ENCODE measurements at places on chromosomes 16 and 17. TPM values are rescaled to one million over a fixed set of nuclear protein-coding genes. Genes with fewer than 3 reads are reported as not detected.

GRCh38 chr17:33199571-33200510 lies 93.3 kb downstream of the ASIC2 start:
- H3K27me3 ChIP-seq, result peaks cover 56% of the 10 kb centered on the region
- H3K4me1 ChIP-seq, result no peaks in the 10 kb centered on the region

DNA sequence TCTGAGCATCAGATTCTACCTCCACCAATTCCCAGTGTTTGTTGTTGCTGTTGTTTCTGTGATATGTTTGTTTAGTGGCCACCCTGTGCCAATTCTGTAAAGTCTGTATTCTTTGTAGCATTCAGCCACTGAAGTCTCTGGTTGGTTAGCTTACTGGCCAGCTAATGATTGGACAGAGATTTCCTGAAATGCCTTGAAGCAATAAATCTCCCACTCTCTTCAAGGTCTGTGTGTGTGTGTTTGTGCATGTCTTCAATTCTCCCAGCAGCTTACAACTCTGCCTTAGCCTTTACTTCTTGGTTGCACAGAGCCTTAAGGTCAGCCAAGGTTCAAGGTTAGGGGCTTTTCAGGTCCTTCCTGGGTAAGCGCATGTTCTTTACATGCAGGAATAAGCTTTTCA lies 38.2 kb downstream of the PRPSAP2 start:
- no peak for DNase-seq
- no peaks in the 10 kb centered on the region for H3K27me3 ChIP-seq
- H3K4me1 ChIP-seq, result no peaks in the 10 kb centered on the region
- H3K4me3 ChIP-seq, result no peak overlapping the region
- H3K36me3 ChIP-seq, result peaks cover 14% of the 10 kb centered on the region

MGAT5B gene
- 8.2 TPM for total RNA-seq

- peak overlapping the region; percentile 46 for H3K27ac ChIP-seq
- H3K27me3 ChIP-seq, result no peaks in the 10 kb centered on the region
- H3K4me3 ChIP-seq, result no peak overlapping the region
- H3K36me3 ChIP-seq, result peaks cover 54% of the 10 kb centered on the region
Measured at GRCh38 chr16:66740533-66740932, 10.9 kb downstream of the DYNC1LI2 start.

GRCh38 chr16:75263963-75264445 lies 12.6 kb upstream of the BCAR1 start:
- no peak for DNase-seq
- peaks cover 33% of the 10 kb centered on the region for H3K4me1 ChIP-seq
- no peak overlapping the region for H3K27ac ChIP-seq
- peak overlapping the region; percentile 97 for H3K4me3 ChIP-seq
- H3K36me3 ChIP-seq, result no peaks in the 10 kb centered on the region
- no peaks in the 10 kb centered on the region for H3K27me3 ChIP-seq

DNA sequence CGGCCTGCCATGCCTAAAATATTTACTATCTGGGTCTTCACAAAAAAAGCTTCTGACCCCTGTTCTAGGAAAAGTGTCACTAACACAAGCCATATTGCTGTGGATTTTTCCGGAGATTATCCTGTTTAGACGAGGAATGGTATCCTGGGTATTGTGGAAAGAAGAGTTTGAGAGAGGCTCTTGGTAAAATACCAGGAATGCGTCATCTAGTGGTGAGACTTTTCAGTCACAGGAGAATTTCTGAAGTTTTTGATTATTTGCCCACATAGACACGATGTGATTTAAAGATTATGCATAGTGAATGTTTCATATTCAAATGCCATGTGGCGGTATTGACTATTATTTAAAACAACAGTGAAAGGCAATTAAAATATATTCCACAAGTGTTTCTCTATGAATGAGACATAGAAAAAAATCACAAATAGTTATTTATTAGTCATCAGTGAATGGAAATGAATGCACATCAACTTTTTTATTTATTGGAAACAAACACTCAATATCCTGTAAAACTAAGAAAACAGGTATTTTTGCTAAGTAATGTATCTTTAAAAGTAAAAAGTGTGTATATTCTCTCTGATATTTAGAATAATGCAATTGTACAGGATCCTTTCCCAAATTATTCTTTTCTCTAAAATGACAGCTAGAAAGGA lies 7.8 kb downstream of the KRT28 start:
- no peaks in the 10 kb centered on the region for H3K36me3 ChIP-seq
- H3K4me3 ChIP-seq, result no peak overlapping the region
- no peaks in the 10 kb centered on the region for H3K27me3 ChIP-seq

DNA sequence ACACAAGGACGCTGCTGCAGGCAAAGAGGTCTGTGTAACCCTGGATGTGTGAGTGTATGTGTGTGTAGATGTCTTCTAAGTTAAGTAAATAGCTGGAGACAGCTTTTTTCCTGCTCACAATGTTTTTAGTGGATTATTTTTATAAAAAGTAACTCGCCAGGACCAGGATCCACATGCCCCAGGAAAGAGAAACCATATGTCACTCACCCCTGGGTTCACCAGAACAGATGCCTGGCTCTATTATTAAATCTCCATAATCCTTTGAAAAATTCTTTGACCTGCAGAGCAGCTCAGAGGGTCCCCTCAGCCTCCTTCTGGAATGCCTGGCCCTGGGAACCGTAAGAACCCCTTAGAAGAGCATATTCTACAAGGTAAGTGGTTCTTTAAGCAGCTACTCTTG lies 18.0 kb downstream of the ABCC12 start:
- H3K27me3 ChIP-seq, result no peaks in the 10 kb centered on the region
- H3K4me1 ChIP-seq, result no peaks in the 10 kb centered on the region
- H3K36me3 ChIP-seq, result no peaks in the 10 kb centered on the region
- no peak overlapping the region for H3K4me3 ChIP-seq
- no peak overlapping the region for H3K27ac ChIP-seq

- no peaks in the 10 kb centered on the region for H3K36me3 ChIP-seq
- no peaks in the 10 kb centered on the region for H3K27me3 ChIP-seq
- DNase-seq, result no peak
- peaks cover 24% of the 10 kb centered on the region for H3K4me1 ChIP-seq
- H3K4me3 ChIP-seq, result no peak overlapping the region
- no peak overlapping the region for H3K27ac ChIP-seq
Measured at GRCh38 chr16:49439676-49440075, 66.1 kb downstream of the C16orf78 start.

DNA sequence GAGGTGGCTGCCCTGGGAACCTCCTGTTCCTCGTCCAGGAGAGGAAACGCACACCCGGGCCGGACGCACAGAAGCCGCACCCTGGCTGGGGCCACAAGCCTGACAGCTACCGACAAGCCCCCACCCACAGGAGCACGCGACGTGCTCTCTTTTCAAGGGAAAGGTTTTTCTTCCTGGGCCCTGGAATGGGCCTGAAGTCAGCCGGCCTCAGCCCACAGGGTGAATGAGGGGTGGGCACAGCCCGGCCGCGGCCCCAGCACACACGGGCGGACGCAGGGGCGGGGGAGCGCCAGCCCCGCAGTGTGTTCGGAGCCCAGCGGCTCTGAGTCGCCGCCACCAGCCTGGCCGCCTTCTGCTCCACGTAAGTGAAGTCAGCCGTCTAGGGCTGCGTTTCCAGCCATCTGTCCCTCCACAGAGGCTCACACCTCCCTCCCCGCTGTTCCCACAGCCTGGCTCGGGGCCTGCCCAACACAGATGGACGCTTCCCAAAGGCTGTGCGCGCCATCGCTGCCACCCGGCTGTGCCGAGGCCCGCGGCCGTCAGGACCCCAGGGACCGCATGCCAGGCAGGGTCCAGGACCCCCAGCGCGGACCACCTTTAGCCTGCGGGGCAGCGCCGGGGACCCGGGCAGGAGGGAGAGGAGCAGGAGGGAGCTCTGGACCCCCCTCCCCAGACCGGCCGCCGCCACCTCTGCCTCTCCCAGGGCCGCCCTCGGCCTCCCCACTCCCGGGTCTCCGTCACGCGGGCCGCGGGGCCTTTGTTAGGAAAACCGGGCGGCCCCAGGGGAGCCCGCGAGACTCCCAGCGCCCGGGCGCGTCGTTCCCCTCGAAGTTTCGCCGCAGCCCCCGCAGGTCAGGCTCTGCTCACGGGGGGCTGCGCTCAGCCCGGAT lies 36.8 kb downstream of the CBFA2T3 start:
- H3K27me3 ChIP-seq, result peaks cover 27% of the 10 kb centered on the region
- no peak overlapping the region for H3K27ac ChIP-seq
- H3K36me3 ChIP-seq, result no peaks in the 10 kb centered on the region
- DNase-seq, result peak; percentile 61
- peak overlapping the region; percentile 58 for H3K4me3 ChIP-seq
- no peaks in the 10 kb centered on the region for H3K4me1 ChIP-seq

GRCh38 chr17:9286434-9286833 lies 265.1 kb downstream of the NTN1 start:
- peaks cover 25% of the 10 kb centered on the region for H3K4me1 ChIP-seq
- no peaks in the 10 kb centered on the region for H3K36me3 ChIP-seq
- H3K27me3 ChIP-seq, result no peaks in the 10 kb centered on the region

- no peaks in the 10 kb centered on the region for H3K36me3 ChIP-seq
- peak; percentile 63 for DNase-seq
- peaks cover 35% of the 10 kb centered on the region for H3K4me1 ChIP-seq
- H3K27me3 ChIP-seq, result peaks cover 6% of the 10 kb centered on the region
- H3K4me3 ChIP-seq, result no peak overlapping the region
- no peak overlapping the region for H3K27ac ChIP-seq
Measured at GRCh38 chr16:84141143-84141670, 3.8 kb downstream of the HSDL1 start.

GRCh38 chr17:76670718-76671122 lies 27.2 kb upstream of the ST6GALNAC1 start:
- peak overlapping the region; percentile 72 for H3K27ac ChIP-seq
- H3K27me3 ChIP-seq, result no peaks in the 10 kb centered on the region
- H3K36me3 ChIP-seq, result no peaks in the 10 kb centered on the region
- H3K4me1 ChIP-seq, result peaks cover 14% of the 10 kb centered on the region
- DNase-seq, result no peak

DNA sequence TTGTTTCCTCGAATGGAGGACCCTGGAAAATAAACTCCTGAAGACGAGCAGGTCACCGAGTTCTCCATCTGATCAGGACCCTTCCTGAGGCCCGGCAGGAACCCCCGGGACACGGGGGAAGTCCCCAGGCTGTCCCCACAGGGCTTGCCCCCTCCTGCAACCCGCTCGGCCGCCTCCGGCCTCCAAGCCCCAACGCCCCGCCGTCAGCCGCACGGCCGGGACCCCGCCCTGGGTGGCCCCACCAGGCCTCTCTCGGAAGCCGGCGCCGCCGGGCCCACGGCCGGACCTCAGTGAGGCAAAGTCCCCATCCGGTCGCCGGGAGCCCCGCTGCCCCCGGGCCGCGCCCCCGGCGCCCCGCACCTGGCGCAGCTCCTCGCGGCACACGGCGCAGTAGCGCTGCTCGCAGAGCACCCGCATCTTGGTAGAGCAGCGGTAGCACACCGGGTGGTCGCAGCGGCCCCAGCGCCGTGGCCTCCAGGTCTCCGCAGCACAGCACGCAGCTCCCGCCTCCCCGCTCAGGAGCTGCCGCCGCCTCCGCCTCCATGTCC lies 383 bp downstream of the ZNF598 start:
- H3K27ac ChIP-seq, result 0 out of 2 replicates have a peak overlapping the region, but pooled peaks have one; percentile 45
- no peak for DNase-seq
- H3K36me3 ChIP-seq, result no peaks in the 10 kb centered on the region
- peak overlapping the region; percentile 91 for H3K4me3 ChIP-seq
- H3K27me3 ChIP-seq, result no peaks in the 10 kb centered on the region

SLC6A4 gene
- 0.14 TPM for total RNA-seq

- no peak overlapping the region for H3K27ac ChIP-seq
- H3K4me1 ChIP-seq, result peaks cover 84% of the 10 kb centered on the region
- H3K27me3 ChIP-seq, result peaks cover 90% of the 10 kb centered on the region
- DNase-seq, result peak; percentile 51
- no peaks in the 10 kb centered on the region for H3K36me3 ChIP-seq
- H3K4me3 ChIP-seq, result peak overlapping the region; percentile 85
Measured at GRCh38 chr17:76139801-76140660, 1.0 kb downstream of the FOXJ1 start.

- H3K27me3 ChIP-seq, result no peaks in the 10 kb centered on the region
- H3K4me3 ChIP-seq, result no peak overlapping the region
- DNase-seq, result peak; percentile 61
- no peaks in the 10 kb centered on the region for H3K4me1 ChIP-seq
- H3K27ac ChIP-seq, result no peak overlapping the region
- no peaks in the 10 kb centered on the region for H3K36me3 ChIP-seq
Measured at GRCh38 chr16:81261049-81261648, 22.7 kb downstream of the BCO1 start.

GRCh38 chr17:10724546-10725195 lies 5.2 kb downstream of the TMEM220 start:
- H3K4me1 ChIP-seq, result 0 out of 2 replicates have a peak, but pooled peaks cover 5% of the 10 kb centered on the region
- H3K36me3 ChIP-seq, result no peaks in the 10 kb centered on the region
- H3K27me3 ChIP-seq, result peaks cover 3% of the 10 kb centered on the region
- no peak overlapping the region for H3K4me3 ChIP-seq

PGAP6 gene
- 112 TPM for total RNA-seq

DNA sequence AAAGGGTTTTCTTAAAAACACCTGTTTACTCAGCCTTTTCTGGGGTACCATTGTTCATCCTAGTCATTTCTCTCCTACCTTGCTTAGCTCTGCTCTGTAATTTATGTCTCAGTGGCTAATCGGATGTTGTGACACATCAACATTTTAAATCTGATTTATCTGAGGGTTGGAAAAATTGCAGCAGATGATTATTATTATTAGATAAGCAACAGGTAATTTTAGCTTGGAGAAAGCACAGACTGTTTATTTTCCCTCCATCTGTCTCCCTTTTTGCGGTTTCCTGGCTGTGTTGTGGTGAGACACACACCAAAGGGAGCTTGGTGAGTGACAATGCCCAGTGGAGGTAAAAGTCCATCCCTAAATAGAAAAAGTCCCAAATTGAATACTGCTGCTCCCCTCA lies 389.9 kb downstream of the UTP18 start:
- DNase-seq, result no peak
- no peaks in the 10 kb centered on the region for H3K36me3 ChIP-seq
- H3K27me3 ChIP-seq, result no peaks in the 10 kb centered on the region
- no peak overlapping the region for H3K27ac ChIP-seq

CRAMP1 gene
- 17.9 TPM for total RNA-seq

KLHDC4 gene
- 36.5 TPM for total RNA-seq

GRCh38 chr17:19357761-19358160 lies 4.8 kb downstream of the B9D1 start:
- no peak for DNase-seq
- H3K36me3 ChIP-seq, result no peaks in the 10 kb centered on the region

GGA3 gene
- total RNA-seq, result 54.3 TPM

MMP25 gene
- total RNA-seq, result 18.8 TPM

PIMREG gene
- total RNA-seq, result 137 TPM

DNA sequence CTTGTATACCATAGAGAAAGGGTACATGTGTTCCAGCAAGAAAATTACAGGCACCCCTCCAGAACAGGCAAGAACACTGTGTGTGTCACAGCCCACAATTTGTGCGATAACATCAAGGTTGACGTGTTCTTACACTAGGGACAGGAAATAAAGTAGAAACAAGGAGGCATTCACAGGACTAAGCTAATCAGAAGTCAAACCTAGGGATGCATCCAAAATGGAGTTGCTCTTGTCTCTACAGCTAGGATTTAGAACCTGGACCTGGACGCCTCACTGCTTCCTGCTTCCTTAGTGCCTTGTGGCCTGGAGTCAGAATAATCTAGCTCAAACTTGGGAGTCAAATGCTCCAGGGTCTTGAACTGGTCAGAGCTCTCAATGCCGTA lies 41.3 kb downstream of the GINS3 start:
- H3K4me3 ChIP-seq, result no peak overlapping the region
- no peaks in the 10 kb centered on the region for H3K36me3 ChIP-seq
- no peaks in the 10 kb centered on the region for H3K27me3 ChIP-seq
- DNase-seq, result no peak
- no peak overlapping the region for H3K27ac ChIP-seq

GP1BA gene
- not detected for total RNA-seq

Data from GM23338 (cell line).